Forelimb muscle (tissue), 1 donor: ENCODE measurements at places on chromosomes 5 and 9.

- no peak for DNase-seq
Observed at GRCh38 chr5:580436-580835, 31.7 kb upstream of the CEP72 start.

GRCh38 chr5:71658916-71659662 lies 60.0 kb upstream of the CARTPT start:
- no peak for DNase-seq

DNA sequence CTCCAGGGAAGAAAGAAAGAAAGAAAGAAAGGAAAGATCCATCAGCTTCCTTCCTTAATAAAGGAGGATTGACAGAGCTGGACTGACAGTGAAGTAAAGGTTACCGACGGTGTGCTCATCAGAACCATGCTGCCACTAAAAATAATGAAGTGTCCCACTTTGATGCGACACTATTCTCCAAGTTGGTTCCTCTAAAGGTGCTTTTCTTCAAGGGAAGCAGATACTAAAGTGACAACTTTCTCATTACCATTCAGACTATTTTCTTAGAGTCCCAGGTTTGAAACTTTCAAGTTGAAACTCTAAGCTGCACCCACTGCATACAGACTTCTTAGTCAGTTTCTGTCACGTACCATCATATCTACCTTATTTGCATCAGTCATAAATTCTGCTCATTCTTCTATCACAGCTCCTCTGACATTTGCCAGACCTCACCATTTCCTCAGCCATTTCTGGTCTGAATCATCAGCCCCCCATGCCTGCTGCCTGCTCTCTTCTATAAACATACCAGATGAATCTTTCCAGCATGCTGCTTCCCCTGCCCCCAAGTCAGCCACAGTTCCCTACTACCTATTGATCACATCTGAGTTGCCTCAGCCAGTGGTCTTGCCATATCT lies 177.6 kb downstream of the DEPDC1B start:
- no peak for DNase-seq

DNA sequence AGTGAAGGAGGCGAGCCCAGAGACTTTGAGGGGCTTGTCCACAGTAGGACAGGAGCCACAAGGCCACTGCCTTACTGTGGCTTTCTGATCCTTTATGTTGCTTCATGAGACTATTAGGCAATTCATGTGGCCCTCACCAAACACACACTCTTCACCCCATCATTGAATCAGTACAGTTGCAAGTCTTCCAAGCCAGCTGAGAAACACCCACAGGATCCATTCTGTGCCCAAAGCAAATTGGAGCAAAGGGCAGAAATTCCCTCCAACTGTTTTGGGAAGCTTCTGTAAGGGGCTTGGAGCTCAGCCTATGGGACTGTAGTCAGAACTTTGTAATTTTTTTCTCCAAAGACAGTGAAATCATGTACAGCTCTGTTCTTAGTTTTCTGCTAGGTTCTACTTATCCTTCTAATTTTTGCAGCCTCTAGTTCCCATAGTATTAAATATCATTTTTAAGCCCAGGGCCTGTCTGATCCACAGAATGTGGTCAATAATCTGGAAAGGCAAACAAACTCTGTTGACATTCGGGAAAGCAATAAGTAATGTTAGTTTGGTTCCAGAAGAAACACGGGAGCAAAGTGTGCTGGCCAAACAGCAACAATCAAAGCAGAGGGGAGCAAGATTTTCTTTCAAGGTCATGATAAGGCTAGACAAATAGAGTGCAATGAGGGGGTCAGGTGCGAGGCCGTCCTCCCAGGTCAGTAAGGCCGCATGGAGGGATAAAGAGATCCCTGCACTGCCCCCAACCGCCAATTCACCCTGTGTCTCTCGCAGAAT lies 47.0 kb downstream of the UBE2QL1 start:
- DNase-seq = no peak

GRCh38 chr9:120875195-120875565 lies 1.8 kb downstream of the PHF19 start:
- DNase-seq = no peak

- no peak for DNase-seq
Observed at GRCh38 chr5:35213608-35214007, 16.7 kb downstream of the PRLR start.

DNA sequence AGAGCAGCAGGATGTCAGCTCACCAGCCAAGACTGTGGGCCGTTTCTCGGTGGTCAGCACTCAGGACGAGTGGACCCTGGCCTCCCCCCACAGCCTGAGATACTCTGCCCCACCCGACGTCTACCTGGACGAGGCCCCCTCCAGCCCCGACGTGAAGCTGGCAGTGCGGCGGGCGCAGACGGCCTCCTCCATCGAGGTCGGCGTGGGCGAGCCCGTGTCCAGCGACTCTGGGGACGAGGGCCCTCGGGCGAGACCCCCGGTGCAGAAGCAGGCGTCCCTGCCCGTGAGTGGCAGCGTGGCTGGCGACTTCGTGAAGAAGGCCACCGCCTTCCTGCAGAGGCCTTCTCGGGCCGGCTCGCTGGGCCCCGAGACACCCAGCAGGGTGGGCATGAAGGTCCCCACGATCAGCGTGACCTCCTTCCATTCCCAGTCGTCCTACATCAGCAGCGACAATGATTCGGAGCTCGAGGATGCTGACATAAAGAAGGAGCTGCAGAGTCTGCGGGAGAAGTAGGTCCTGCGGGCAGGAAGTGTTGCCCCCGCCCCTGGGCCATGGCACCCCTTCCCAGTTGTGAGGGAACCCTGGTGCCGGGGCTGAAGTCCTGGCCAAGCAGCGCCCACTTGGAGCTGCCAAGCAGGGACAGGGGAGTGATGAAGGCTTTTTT lies 108.9 kb downstream of the WNK2 start:
- DNase-seq = no peak

DNA sequence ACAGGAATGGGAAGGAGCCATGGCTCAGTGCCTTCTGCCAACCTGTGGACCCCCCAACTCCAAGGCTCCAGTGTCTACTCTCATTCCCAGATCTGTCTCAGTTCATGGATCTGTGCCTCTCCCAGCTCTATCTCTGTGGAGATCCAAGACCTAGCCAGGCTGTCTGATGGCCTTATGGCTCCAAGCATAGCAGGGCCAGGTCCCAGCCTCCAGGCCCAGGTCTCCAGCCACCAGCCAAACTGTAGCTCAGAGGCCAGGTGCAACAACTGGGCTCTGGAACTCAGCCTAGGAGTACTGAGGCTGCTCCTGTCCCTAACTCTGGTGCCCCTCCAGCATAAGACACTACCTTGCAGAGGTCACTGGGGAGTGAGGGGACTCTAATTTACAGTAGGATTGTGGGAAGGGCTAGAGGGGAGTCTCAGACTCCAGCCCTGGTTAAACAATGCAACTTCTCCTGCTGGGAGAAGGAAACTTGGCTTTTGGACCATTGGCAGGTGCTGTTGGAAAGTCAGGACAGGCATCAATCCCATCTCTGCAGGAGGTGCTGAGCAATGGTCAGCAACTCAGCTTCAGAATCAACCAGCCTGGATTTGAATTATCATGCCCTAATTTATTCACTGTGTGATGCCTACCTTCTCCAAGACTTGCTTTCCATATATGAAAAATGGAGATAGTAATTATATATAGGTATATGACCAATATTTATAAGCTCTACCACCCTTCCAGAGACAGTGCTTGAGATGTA lies 63.0 kb downstream of the PCDH1 start:
- no peak for DNase-seq
